ENCODE measurements at places on chromosomes 7 and 10.

DNA sequence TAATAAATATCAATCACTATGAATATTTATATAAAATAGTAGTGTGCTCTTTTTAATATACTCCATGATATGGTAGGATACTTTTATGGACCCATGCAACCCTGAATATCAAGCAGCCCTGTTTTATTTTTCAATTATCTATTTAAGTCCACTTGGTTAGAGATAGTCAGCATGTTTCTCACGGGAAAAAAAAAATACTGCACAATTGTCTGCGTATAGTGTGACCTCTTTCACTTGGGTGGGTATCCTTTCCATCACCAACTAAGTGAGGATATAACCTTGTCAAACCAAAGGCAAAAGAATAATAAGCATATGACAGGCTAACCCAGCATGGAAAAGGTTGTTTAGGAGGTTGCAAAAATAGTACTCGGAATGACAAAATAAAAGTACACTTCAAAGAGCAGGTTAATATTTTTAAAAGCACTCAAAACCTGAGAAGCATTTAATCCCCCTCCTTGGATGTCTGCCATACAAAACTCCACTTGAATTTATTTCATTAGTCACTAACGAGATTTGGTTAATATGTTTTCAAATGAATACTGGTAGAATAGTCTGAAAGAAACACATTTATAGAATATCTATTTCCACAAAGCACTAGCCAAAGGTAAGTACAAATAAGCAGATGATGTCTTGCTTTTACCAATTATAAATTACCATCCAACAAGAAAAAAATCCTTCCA, 76.5 kb downstream of the IMMP2L start:
- DNase-seq = no peak

DNA sequence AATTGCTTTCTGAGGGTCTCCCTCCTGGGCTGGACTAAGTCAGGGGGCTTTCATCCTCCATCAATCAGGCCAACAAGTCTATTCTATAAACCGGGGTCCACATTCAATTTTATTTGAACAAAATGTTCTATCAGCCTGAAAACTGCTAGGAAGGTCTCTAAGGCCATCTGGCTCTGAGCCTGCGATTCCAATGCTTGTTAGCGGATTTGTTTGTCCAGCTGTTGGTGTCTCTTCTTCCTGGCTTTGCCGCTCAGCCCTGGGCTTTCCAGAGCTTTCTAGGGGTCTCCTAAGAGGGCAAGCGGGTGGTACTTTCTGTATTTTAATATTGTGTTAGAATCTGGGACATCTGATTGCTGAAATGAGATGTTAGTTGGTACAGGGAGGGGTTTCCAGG, 136.7 kb downstream of the VIPR2 start:
- DNase-seq = no peak

GRCh38 chr10:16193241-16193640, 243.6 kb upstream of the PTER start:
- DNase-seq = no peak

- no peak for DNase-seq
Measured at GRCh38 chr10:19204246-19204917, 155.8 kb downstream of the MALRD1 start.

DNA sequence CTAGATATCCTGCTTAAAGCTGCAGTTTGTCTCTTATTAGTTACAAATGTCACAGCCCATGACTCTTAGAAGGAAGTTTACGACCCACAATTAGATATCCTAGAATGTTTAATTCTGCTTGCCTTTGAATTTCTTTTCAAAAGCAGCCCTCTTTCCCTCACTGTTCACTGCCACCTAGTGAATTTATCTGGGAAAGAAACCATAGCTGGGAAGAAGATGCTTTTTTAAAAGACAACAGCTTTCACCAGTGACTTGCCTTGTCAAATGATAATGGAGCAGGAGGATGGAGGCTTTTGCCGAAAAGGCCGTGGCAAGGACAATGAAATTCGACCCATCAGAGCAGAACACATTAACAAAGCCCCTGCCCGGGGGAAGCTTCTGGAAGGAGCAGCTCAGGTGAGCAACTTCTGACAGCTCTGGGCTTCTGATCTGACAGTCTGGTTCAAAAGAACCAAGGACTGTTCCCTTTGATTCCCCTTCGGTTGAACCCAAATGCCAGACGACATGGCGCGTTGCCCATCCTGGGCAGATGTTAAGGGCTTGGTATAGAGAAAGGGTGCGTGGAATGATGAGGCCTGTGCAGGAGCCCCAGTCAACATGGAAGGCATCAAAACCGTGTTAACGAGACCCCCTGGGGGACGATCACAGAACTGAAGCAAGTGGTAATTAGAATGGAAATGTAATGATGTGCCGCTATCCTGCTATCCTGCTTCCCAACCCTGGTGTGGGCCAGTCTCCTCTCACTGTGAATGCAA, 236.8 kb downstream of the FRMD4A start:
- DNase-seq = no peak

GRCh38 chr10:130745821-130746220, 565.7 kb downstream of the TCERG1L start:
- DNase-seq = no peak

DNA sequence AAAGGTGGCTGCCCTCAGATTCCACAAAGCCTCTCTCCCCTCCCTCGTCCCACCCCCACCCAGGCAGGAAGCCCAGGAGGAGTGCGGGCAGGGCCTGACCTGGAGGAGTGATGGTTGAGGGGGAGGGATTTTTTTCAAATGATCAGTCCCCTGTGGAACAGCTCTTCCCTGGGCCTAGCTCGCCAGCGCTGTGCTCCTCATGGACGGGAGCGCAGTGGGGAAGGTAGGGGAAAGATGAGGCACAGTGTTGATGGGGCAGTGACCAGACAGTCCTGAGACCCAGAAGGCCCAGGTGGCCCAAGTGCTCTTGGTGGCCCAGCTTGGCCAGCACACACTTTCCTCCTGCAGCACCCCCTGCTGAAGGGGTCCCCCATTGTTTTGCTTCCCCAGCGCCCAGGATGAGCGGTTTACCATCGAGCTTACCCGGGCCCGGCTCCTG, 8.5 kb downstream of the SAP25 start:
- no peak for DNase-seq

GRCh38 chr7:140061607-140061930, 1.2 kb downstream of the PARP12 start:
- no peak for DNase-seq

GRCh38 chr7:2726316-2727018, 38.5 kb downstream of the AMZ1 start:
- DNase-seq = no peak

DNA sequence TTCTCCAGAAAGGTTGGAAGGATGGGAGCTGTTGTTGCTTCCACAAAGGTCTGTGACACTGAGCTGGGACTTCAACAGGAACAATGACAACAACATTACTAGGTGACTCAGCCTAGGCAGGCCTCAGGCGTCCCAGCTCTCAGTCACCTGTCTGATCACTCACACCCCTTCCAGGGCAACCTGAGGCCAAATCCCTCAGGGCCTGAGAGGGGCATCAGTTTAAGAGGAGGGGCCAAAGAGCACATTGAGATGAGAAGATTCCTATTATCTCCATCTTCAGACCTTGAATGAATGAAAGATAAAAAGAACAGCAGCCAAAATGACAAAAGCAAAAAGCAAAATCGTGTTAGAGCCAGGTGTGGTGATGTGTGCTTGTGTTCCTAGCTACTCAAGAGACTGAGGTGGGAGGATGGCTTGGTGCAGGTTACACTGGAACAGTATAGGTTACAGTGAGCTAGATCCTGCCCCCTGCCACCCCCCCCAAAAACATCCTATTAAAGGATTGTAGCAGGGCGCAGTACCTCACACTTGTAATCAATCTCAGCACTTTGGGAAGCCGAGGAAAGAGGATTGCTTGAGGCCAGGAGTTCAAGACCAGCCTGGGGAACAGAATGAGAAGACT, at the start of gene ATG9B:
Gene ATG9B, minus strand, starts transcription at position 60 of the 622 bp plus-strand sequence. CDS start 71 bp downstream, outside the sequence.
- no peak for DNase-seq

DNA sequence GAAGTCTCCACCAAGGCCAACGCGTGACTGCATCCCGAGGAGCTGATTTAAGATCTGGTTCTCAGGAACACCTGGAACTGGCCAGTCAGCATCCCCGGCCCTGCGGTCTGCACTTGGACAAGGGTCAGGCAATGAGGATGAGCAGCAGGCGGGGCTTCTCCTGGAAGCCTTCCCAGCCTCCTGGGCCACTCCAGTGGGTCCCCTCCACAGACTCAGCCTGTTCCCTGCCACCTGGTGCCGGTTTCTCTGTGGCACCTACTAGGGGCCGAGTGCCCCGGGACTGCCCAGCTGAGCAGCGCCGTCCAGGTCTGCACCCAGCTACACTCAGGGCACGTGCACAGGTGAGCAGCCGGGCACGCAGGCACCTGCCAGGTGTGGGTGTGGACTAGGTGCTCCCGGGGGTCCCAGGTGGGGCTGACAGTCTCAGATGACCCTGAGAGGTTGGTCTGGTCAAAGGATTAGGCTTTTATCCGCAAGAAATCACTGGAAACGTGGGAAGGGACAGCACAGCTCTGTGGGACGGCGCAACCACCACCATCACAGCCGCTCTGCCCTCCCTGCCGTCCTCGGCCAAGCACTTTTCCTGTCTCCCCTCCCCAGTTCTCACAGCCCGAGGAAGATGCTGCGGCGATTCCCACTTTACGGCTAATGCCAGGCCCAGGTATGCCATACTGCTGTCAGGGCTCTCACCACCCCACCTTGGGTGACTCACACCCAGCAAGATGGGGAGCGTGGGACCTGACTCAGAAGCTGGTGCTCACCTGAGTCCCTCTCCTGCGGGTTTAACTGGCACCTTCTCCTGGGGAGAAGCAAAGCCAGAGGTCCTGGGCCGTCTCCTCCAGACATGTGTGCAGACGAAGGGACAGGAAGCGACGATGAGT, 166.0 kb downstream of the RNF216 start:
- no peak for DNase-seq

- DNase-seq = no peak
Measured at GRCh38 chr10:598415-599170, 90.9 kb downstream of the DIP2C start.

- no peak for DNase-seq
Measured at GRCh38 chr7:2978408-2978807, 65.3 kb downstream of the CARD11 start.

DNA sequence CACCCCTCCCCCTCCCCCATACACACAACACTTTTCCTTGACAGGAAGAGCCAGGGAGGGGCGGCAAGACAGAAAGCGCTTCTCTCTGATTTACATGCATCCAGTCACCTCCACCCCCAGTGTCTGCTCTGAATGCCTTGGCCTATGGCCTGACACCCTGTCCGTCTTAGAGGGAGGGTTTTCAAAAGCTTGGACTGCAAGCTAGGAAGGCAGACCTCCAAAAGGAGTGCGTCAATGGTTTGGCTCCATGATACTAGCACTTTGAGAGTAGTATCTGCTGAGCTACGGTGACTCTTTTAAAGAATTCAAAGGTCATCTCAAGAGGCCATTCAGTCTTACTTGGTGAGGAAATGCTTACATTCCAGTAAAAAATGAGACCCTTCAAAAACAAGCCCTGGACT, 20.3 kb upstream of the PAX2 start:
- no peak for DNase-seq

DNA sequence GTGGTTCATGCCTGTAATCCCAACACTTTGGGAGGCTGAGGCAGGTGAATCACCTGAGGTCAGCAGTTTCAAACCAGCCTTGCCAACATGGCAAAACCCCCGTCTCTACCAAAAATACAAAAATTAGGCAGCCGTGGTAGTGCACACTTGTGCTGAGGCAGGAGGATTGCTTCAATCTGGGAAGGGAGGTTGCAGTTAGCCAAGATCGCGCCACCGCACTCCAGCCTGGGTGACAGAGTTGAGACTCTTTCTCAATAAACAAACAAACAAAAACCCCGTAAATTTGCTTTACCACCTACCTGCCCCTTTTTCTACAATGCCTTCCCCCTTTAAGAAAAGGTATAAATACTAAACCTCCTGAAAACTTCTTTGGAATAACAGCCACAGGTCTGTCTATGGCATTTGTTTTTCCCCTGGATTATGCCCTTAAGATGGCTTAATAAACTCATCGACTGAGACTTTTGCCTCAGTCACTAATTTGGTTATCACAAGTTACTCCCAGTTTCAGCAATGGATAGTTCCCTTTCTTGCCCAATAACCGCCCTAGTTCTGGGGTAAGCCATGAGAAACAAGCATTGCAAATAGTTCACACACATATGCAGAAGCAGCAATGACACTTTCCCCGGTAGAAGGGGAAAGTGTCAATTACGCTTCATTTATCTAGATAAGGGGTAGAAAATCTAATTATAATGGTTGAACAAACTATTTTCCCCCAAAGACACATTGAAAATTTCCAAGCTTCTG, 52.8 kb upstream of the SVIL start:
- DNase-seq = no peak

DNA sequence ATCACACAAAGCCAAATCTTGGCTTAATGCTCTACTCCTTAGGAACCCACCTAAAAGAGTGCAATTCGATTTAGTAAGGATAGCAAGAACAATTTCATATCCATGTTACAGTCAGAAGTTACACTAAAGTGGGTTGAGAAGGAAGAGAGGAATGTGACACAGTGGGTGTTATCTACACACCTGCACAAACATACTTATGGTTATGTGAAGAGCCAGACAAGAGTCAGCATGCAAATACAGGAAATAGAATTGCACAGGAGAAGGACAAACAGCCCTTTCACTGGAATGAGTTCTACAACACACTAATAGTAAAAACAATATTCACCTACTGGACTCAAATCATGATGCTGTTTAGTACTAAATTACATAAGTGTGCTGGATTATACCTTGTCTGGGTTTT, 262.8 kb downstream of the DGKB start:
- DNase-seq = no peak

- DNase-seq = no peak
Measured at GRCh38 chr10:73956476-73957359, 41.2 kb upstream of the VCL start.

DNA sequence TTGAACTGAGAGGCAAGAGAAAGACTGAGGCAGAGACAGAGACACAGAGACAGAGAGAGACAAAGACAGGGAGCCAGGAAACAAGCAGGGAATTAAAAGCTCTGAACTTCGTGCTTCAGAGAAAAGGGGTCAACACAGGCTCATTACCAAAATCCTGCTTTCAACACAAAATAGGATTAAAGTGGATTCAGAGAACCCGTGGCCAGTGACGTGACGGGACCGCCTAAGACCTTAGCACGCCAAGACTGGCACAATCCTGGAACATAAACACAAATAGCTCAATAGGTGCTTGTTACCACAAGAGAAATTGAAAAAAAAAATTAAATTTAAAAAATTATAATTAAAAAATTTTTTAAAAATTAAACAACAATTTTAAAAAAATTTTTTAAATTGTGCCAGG, 21.5 kb downstream of the ASB13 start:
- peak; percentile 6 for DNase-seq

- DNase-seq = no peak
Measured at GRCh38 chr7:44681645-44682044, 67.0 kb upstream of the ZMIZ2 start.

- DNase-seq = no peak
Measured at GRCh38 chr7:155715111-155715805, 70.8 kb downstream of the RBM33 start.

GRCh38 chr10:63415640-63416244, 50.0 kb downstream of the JMJD1C start:
- no peak for DNase-seq
